Hypothalamus (tissue), 51 donors: ENCODE measurements at places on chromosomes 4 and X.

DNA sequence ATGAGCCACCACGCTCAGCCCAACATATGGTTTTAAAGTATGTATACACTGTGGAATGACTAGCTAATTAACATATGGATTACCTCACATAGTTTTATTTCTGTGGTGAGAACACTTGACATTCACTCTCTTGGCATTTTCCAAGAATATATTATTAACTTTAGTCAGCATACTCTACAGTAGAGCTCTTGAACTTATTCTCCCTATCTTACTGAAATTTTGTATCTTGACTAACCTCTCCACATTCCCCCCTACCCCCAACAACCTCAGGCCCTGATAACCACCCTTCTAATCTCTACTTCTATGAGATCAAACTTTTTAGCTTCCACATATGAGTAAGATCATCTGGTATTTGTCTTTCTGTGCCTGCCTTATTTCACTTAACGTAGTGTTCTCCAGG lies 38.6 kb upstream of the AGA start:
- no peak for DNase-seq

- DNase-seq: no peak
Observed at GRCh38 chr4:86720508-86721068, 126.5 kb downstream of the PTPN13 start.

DNA sequence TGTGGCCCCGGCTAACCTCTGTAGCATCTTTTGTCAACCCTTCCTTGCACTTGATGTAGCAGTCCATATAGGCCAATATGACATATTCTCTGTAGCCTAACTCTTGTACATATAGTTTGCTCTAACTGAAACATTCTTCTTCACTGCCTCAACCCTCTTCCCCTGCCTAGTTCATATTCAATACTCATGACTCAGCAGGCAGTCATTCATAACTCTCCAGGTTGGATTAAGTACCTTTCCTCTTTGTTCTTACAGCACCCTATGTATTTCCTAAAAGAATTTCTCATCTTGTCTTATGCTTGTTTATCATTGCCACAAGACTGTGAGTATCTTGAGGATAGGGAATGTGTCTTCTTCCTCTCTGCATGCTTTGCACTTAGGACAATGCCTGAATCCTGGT lies 76.9 kb downstream of the TMLHE start:
- no peak for DNase-seq

DNA sequence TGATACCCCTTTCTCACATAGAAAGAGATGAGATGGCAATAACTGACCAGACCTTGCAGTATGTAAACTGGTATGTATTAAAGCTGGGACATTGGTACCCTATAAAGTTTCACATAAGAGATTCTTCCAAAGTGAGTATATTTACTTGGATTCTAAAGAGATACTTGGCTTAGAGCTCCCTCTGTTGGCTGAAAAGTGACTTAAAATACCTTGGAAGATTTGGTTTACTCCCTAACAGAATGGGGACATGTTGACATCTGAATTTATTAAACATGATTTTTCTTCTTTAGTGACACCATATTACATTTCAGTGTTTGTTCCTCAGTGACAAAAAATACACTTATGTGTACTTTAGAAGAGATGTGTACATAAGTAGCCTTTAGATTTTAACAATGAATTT lies 47.9 kb upstream of the RGN start:
- no peak for DNase-seq

GRCh38 chr4:88283661-88284438 lies 511 bp downstream of the PPM1K start:
- peak; percentile 61 for DNase-seq

- no peak for DNase-seq
Observed at GRCh38 chr4:14871676-14872430, 130.4 kb upstream of the CPEB2 start.

DNA sequence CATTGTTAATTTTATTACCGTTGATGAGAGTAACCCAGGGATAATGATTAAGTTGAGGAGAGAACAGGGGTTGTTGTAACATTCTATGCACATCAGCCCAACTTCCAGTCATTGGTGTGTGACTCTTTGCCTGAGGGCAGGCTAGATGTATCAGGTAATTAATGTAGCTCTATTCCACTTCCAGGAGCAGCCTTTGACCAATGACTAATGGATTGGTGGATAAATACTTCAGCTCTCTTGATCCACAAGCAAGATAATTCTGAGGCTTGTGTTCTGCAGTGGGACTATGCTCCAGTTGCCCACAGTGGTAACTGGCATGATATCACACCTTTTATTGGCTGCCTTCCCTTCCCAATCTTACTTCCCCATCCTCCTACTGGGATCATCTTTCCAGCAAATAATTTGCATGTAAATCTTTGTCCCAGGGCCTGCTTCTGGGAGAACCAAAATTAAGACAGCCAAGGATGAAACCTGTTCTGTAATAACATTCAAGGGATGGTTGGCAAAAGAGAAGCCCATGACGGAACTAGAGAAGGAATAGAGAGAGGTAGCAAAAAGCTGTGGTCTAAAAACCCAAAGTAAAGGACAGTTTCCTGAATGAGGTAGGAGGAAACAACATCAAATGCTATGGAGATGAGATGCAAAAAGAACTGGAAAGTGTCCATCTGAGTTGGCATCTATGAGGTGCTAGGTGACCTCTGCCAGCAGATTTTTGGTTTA lies 241.4 kb upstream of the RPS6KA3 start:
- DNase-seq: no peak

GRCh38 chrX:150100261-150100660 lies 162.0 kb upstream of the EOLA2 start:
- no peak for DNase-seq

GRCh38 chrX:154428176-154429171 lies at the start of gene ATP6AP1:
Gene ATP6AP1, plus strand, starts transcription at chrX:154428677. Its CDS starts 16 bp downstream, at chrX:154428693.
- DNase-seq: peak; percentile 80

GRCh38 chr4:77104791-77105540 lies 29.2 kb upstream of the CCNI start:
- DNase-seq: peak; percentile 13

DNA sequence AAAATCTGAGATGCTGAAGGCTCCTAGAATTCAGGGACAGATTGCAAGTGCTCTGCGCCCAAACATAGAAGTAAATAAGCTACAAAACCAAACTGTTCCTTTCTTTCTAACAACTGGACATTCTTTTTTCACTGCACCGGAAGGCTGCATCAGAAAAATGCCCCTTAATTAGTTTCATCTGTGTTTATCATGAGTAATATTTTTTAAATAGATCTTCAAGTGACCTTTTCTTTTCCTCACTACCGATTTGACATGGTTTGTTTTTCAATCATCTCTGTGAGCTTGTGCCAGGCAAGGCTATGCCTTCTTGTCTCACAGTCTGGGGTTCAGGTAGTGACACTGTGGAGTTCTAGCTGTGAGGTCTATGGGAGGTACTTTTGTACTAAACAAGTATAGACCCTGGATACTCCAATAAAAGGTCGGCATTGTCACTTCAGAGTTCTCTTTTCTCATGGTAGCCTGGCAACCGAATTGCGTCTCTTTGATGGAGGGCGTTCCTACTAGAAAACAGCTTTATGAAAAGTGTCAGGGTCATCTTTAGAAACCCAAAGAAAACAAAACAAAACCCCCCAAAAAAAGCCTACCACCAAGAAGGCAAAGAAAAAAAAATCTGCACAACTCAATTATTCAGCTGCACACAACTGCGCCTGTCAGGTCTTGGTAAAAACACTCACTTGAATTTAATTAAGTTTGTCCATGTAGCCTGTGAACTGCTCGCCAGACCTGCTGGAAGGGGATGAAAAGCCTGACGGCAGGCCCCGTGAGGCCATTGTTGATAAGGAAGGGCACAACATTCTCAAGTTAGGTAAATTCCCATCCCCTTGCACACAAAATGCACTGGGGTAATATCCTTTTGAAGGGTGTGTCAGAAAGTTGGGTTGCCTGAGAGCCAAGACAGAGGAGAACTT lies 22.8 kb upstream of the ADAMTS3 start:
- no peak for DNase-seq
